Adipose tissue (tissue), 3 donors: ENCODE measurements at places on chromosomes 2 and 18. TPM values are rescaled to one million over a fixed set of nuclear protein-coding genes. Genes with fewer than 3 reads are reported as not detected.

ACTG2 gene
- 17.1 TPM for polyA plus RNA-seq

C2orf92 gene
- 9.7 TPM for polyA plus RNA-seq

COL4A4 gene
- polyA plus RNA-seq, result 0.67 TPM

LYPD1 gene
- 0.31 TPM for polyA plus RNA-seq

SLC4A5 gene
- polyA plus RNA-seq, result 0.32 TPM

OTOF gene
- 0.19 TPM for polyA plus RNA-seq
